ENCODE measurements at places on chromosomes 5 and 9.

DNA sequence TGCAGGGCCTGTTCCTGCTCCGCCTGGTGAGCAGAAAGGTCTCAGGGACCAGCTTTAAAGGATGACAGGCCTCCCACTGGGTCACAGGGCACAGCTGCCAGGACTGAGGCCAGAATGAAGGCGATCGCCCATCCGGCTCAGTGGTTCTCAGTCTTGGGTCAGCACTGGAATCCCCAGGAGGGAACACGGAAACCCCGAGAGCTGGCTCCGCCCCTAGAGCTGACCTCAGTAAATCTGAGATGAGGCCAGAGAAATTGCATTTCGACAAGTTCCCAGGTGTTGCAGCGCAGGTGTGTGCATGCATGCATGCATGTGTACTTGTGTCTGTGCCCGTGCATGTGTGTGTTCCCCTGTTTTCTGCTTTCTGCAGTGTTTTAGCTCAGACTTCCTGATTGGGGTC, 47.2 kb upstream of the KCNMB1 start:
- DNase-seq: no peak

- no peak for DNase-seq
Measured at GRCh38 chr9:112124156-112124555, 50.9 kb downstream of the SUSD1 start.

DNA sequence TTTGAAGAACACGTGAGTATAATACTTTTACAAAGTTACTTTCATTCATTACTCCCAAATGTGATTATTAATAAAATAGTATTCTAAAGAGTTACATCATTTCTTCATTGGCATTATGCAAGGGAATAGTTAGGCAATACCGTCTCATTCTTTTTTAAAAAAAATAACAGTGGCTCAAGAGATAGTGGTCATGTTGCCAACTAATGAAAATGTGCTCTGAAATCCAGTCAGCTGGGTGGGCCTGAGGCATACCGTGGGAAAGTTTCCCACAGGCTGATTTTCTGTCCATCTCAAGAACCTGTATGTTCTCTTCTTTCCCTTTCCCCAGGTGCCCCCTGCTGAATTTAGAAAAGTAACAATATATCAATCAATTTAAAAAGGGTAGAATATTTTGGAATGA, 40.8 kb upstream of the ROPN1L start:
- peak; percentile 28 for DNase-seq

DNA sequence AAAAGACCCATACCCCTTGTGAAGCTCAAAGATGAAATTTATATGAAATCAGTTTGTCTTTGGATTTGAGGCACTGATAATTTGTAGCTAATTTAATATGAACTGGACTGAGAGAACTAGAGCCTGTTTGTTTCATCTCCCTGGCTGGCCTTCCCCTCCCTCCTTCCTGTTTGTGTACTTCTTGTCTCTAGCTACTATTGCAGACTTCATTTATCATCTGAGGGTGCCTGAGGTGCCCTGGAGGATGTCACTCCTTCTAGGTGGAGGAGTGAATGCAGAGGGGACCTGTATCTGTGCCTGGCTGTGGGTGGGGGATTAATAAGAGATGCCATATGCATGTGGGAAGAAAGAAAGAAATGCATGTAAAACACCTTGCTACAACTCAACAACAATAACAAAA, 22.2 kb upstream of the GNPDA1 start:
- no peak for DNase-seq

DNA sequence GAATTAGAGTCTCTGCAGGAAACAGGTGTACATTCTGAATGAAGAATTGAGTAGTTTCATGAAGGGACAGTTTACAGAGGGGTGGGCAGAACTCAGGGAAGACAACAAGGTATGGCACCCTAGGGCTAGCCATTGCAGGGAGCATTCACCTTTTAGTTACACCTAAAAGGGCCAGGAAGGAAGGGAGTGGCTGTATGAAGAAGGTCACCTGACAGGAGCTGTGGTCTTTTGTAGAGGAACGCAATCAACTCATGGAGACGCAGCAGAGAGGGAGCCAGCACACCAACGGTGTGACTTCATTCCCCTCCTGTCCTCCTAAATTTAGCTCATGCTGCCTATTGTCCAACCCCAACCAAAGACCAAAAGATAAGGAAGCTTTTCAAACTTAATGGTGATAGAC, 12.7 kb upstream of the ZCCHC7 start:
- no peak for DNase-seq

- no peak for DNase-seq
Measured at GRCh38 chr9:137385061-137385655, 37.8 kb downstream of the EXD3 start.

DNA sequence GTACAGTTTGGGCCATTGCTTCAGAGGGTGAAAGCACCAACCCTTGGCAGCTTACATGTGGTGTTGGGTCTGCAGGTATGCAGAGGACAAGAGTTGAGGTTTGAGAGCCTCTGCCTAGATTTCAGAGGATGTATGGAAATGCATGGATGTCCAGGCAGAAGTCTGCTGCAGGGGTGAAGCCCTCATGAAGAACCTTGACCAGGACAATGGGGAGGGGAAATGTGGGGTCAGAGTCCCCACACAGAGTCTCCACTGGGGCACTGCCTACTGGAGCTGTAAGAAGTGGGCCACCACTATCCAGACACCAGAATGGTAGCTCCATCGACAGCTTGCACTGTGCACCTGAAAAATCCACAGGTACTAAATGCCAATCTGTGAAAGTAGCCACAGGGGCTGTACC, 113.6 kb upstream of the SPATA31C2 start:
- no peak for DNase-seq

DNA sequence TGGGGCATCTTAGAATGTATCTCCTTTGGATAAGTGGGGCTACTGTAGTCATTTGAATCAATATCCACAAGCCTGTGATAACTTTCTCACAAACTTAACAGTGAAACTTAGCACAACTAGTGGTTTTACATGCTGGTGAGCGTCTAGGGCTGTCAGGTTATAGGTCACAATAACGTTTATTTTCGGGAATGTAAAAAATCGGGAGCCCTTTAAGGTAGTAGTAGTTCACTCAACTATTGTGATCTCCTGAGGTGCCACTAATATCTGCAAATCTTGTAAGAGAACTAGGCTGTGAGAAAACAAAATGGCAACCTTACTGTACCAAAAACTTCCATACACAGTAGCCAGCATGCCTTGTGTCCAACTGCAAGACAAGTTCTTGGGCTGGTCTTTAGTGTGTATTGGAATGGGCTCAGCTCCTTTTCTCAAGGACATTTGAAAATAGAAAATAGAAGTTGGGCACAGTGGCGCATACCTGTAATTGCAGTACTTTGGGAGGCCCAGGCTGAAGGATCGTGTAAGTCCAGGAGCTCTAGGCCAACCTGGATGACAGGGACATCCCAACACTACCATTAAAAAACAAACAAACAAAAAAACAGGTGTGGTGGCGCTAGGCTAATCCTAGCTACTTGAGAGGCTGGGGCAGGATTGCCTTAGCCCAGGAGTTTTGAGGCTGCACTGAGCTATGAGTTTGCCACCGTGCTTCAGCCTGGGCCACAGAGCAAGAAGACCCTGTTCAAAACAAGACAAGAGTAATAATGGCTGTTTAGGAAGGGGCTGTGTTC, 5.2 kb upstream of the PKN3 start:
- DNase-seq: no peak

DNA sequence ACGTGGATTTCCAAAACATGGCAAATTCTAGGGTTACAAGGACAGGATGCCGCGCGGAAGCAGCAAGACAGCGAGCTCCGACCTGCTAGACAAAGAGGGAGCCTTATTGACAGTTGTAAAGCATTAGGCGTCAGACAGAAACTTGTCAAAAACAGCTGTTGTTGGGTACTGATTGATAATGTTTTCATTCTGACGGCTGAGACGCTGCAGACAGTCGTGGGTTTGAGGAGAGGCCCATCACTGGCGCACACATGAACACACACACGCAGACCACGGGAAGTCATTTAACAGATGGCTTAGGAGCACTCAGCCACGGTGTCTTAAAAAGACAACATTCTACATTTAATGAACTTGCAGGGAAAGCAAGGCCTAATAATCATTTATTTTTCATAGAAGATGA, 324.0 kb downstream of the NDUFS4 start:
- peak; percentile 23 for DNase-seq

DNA sequence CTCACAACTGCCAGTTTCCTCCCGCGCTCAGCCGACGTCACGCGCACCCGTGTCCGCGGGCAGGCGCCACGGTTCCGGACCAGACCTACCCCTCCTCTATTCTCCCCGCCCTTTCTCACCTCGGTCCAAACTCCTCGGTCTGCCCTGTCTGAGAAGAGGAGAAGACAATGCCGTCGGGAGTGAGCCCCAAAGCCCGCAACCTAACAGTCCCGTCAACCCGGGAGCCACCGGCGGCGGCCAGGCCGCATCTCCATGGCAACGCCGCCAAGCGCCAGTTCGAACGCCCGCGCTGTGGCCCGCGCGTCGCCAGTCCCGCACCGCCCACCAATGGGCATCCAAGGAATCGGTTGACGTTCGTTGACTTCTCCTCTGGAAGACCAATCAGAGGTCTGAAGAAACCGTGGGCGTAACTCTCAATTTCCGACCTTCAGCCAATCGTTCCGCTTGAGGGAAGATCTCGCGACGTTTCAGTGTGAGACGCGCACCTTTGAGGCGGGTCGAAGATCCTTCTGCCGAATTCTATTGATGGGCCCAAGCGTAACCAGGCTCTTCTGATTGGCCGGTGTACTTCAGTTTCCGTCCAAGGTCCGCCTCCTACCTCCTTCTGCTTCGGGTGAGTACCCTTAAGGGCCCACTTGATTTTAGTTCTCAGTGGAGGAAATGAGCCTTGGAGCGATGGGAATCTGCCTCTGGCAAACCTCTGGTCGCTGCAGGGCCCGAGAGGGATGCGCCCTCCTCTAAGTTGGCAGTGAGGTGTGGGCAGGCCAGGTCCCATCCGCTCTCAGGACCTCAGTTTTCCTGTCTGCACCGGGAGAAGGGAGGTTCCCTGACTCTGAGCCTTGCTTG, at the start of the genes KIF24 and NUDT2:
TSS of gene KIF24 (minus strand) at position 282 of the 846 bp plus-strand sequence. CDS start 17,922 bp downstream, outside the sequence.
TSS of gene NUDT2 (plus strand) at position 583 of the 846 bp plus-strand sequence. CDS start 9,471 bp downstream, outside the sequence.
- DNase-seq: peak; percentile 100

DNA sequence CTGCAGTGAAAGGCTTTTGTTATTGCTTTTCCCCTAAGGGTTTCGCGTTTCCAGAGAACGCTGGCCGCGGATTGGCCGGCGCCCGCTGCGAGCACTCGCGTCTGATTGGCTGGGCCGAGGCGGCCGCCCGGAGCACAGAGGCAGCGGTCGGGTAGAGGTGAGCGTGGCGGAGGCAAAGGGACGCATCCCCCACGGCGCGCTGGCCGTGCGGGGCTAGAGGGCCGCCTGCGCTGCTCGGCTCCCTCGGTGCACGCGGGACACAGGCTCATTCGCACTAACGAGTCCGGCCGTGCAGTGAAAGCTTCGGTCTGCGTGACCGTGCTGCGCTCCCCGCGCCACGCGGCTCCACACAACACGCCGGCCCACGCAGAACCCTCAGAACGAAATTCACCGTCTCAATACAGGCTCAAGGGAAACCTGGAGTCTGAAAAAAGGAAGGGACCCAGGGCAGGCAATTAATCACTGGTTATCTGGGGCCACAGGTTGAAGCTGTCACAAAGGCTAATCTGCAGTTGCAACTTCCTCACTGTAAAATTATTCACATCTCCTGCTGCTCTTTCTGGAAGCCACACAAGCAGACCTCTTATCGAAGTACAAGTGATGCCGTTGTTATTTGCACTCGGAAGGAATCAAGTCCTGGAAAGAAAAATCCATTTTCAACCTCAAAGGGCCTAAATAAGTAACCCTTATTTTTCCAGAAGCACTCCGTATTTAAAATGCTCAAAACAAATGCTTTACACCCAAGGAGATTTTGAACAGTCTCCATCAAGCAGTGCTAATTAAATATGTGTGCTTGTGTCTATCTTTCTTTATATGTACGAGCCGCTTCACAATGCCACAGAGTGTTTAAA, 94.6 kb downstream of the ZNF608 start:
- DNase-seq: peak; percentile 81

- no peak for DNase-seq
Measured at GRCh38 chr5:62144401-62145022, 161.5 kb upstream of the KIF2A start.

- DNase-seq: no peak
Measured at GRCh38 chr9:134355561-134356279, 29.5 kb downstream of the RXRA start.

Data from LHCN-M2 (cell line).